ENCODE measurements at places on chromosomes 7 and 10.
A peak's percentile ranks its signal among the peaks of the same experiment; 100 is the strongest.

DNA sequence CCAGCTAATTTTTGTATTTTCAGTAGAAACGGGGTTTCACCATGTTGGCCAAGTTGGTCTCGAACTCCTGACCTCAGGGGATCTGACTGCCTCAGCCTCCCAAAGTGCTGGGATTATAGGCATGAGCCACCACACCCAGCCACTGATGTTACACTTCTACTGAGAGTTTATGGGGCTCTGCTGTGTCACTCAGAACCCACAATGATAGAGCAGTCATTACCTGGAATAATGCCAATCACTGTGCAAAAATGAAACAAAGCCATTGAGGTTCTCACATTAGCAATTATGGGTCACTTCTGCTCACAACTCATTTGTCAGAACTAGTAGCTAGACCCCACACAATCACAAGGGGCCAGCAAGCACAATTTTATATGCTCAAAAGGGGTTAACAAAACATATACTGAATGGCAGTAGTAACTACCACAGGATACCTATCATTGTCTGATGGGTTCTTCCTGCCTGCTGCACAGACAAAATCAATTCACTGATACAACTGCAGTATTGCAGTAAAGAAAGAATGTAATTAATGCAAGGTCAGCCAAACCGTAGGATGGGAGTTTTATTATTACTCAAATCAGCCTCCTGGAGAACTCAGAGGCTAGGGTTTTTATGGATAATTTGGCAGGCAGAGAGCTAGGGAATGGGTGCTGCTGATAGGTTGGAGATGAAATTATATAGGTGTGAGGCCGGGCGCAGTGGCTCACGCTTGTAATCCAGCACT is 72.1 kb upstream of the TRIM24 start:
- DNase-seq, result no peak

DNA sequence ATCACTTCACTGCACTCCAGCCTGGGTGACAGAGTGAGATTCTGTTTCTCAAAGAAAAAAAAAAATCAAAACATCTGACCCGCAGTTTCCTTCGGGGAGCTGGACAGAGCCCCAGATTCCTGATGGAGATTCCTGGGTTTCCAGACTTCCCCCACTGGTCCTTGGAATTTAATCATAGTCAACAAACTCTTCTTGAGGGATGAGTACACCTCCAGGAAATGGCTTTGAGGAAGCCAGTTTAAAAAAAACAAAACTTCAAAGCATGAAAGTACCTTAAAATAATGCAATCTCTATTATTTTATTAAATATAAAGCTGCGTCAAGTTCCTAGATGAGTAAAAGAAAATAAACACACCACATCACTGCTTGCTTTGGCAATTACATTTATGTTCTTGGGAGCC is 1.2 kb upstream of the MAD1L1 start:
- no peak for DNase-seq

- no peak for DNase-seq
Measured at GRCh38 chr7:45681596-45682357, 107.6 kb downstream of the ADCY1 start.

- no peak for DNase-seq
Measured at GRCh38 chr7:139648391-139648861, 124.9 kb downstream of the CLEC2L start.

- DNase-seq, result no peak
Measured at GRCh38 chr7:150511048-150511447, 3.6 kb upstream of the GIMAP7 start.

DNA sequence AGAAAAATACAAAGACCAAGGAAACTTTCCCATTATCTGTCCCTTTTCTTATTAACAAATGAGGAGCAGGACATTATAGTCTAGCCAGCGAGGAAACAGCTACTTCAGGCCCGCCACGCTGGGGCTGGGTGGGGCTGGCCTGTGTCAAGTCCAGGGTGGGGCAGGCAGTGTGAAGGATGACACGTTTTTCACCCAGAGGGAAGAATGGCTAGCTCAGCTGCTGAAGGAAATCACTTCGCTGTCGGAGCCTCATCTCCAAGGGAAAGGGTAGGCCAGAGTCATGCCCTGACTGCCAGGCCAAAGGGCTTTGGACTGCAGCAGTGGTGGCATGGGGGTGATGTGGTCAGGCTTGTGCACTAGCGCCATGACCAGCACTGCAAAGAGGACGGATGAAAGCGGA is 24.4 kb downstream of the COL13A1 start:
- DNase-seq, result no peak

- DNase-seq, result peak; percentile 81
Measured at GRCh38 chr10:99854860-99855259, 72.4 kb downstream of the ABCC2 start.

DNA sequence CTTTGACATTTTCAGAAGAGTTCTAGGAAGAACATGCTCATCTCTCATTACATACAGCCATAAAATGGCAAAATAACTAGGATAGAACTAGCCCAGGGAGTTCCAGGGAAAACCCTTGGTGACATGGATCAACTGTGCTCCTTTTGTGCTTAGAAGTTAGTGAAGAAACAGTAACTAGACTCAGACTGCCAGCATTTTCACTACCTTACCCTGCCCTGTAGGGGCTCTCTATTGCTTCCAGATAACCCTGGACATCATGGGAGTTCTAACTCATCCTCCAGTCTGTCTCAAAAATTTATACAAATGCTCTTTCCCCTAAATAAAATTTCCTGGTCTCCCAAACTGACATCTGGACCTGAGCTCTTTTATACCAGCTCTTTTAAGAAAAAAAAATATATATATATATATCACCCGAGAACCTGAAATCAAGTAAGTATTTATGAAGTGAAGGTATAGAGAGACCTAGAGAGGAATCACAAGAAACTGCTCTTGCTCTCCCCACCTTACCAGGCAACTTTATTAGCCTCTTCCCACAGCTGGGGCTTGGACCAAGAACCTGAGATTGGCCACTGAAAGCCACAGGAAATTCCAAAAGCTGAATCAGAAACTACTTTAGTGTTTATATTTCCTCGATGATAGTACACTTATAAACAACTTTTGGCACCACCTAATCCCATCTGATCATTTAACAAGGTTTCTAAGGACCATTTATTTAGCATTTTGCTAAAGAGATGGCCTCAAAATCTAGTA is 101.4 kb downstream of the RELN start:
- DNase-seq, result no peak

DNA sequence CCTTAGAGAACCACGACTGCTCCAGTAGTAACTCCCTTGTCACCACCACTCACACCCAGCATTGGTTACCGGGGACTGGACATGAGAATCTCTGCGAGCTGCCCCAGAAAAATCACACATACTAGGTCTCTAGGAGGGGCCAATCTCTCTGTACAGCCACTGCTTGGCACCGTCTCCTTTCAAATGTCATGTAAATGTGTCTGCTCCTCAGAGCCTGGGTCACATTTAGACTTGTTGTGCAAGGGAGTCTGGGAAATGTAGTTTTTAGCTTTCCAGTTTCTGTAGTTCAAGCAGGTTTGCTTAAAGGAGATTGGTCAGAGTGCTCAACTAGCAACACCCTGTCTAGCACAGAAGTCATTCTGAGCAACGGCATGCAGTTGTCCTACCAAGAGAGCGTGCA is 60.0 kb downstream of the CHN2 start:
- DNase-seq, result no peak

- no peak for DNase-seq
Measured at GRCh38 chr7:95102662-95103061, 195.3 kb downstream of the PPP1R9A start.

DNA sequence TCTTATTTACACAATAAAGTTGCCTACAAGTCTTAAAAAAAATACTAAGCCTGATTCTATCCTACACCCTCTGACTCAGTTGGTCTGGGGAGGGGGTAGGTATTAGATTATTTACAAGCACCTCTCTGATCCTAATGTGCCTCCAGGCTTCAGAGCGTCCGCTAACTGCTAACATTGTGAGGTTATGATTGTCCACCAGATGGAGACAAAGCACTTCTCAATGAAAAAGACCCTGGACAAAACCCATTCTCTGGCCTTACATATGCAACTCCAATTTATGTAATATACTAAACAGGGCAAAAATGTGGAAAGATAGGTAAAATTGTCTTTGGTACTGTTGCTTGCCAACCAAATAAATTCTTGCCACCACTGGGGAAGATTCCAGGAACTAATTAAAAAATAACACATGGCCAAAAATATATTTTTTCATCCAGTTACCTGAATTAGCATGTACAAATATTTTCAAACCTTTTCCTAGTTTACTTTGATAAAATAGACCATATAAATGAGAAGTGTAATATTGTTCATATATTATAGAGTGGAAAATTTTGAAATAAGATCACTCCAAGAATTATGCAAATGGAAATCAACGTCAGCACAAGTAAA is 92.4 kb downstream of the KIF20B start:
- peak; percentile 73 for DNase-seq

DNA sequence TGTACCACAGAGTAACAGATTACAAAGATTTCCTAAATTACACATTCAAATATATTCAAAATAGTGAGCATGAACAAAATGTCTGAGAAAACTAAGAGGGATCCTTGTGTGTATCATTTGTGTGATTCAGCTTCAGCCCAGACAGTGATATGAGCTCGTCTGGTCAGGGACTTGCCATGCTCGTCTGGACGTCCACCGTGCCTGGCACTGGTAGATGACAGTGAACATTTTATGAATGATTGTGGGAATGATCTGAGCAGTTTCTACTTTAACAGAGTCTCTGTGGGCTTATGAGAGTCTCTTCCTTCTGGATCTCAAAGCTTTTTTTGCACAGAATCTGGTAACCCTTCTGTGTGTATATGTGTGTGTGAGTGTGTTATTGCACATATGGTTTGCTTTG is 34.2 kb upstream of the ANKRD2 start:
- peak; percentile 52 for DNase-seq

- DNase-seq, result no peak
Measured at GRCh38 chr10:112883360-112884178, 66.5 kb upstream of the TCF7L2 start.

DNA sequence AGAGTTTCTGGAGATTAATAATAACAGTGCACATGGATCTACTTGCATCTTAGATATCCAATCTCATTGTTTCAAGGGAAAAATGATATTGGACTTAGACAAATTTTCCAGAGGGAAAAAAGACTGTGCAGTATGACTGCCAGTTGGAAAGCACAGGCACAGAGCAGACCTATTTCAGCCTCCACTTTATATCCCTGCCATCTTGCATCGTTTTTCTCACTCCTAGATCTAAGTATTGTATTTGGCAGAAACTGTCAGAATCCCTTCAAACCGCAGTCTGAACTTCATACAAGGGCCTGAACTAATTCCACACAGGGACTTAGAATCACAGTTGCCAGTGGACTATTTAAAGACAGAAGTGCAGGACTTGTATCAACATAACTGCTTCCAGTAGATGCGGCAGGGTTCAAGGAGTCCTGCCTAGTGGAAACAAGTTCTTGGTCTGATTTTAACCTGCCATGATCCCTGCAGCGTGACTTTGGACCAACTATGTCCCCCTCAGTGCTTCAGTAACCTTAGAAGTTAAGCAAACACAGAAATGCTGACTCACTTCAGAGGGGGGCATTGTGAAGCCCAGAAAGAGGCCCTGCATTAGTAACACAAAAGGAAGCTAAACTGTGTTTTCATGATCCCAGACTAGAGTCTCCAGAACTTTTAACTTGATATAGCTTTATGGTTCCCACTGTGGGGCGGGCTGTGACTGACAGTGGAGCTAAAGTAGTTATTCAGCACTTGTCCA is 95.7 kb upstream of the PALS2 start:
- peak; percentile 75 for DNase-seq

GRCh38 chr7:30433082-30433481 is 45.5 kb downstream of the NOD1 start:
- no peak for DNase-seq

DNA sequence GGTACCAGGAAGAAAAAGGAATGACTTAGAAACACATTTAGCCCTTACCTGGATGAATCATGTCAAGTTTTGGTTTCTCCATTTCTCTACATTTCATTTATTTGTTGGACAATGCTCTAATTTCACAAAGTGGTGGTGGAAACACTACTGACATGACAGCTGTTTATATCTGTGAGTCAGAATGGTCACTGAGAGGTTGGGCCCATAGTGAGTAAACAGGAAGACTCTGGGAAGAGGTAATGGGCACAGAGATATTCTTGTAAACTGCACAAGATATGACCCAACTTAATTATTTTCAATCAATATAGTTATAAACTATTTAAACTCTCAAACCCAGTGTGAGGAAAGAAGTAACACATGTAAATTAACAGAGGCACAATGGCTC is 176.3 kb upstream of the MEOX2 start:
- DNase-seq, result no peak

DNA sequence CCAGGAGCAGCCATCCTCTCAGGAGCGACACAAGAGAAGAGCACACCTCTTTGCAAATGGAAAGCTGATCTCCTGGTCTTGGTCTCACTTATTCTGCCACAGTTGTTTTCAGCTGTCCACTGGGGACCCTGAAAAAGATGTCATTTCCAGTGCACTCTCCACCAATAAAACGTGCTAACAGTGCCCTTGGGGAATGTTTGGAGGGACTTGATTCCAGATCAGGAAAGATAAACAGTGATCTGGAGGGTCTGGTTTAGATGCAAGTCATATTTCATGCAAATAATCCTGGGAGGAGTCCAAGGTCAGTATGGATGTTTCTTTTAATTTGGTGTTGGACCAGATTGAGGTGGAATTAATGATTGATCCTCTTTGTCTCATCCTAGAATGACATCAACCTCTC is 185.0 kb downstream of the CREB5 start:
- no peak for DNase-seq

GRCh38 chr7:64878684-64879083 is 24.4 kb upstream of the ZNF273 start:
- DNase-seq, result no peak

- no peak for DNase-seq
Measured at GRCh38 chr7:55438085-55438756, 73.1 kb downstream of the LANCL2 start.

- DNase-seq, result no peak
Measured at GRCh38 chr7:98396768-98397167, 4.1 kb downstream of the BAIAP2L1 start.

GRCh38 chr10:29007748-29008610 is 280.9 kb upstream of the LYZL1 start:
- peak; percentile 29 for DNase-seq

DNA sequence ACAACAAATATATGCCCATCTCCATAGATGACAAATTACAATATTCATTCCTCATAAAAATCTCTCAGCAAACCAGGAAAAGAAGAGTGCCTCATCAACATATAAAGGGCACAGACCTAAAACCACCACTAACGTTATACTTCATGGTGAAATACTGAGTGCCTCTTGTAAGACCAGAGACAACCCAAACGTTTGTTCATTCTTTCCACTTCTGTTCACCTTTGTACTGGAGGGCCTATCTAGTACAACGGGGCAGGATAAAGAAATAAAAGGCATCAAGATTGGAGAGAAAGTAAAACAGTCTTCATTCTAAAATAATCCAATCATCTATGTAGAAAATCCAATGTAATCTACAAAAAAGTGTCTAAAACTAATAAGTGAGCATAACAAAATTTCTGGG is 79.1 kb downstream of the LARP4B start:
- DNase-seq, result no peak

DNA sequence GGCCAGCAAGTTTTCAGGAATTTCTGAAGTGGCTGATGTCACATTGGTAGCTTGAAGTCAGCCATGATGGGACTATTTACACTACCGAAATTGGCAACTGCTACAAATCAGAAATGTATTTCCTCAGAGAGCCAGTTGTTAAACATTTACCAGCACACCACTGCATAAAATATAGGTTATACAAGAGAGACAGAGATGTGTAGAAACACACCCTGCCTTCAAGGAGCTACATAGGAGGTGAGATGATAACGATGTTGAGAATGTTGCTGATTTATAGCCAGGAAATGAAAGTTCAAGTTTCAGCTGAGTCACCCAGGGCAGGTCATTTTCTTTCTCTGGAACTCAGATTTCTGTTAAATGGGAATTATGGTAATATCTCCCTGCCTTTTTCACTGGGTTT is 46.0 kb upstream of the TCF7L2 start:
- peak; percentile 94 for DNase-seq

- peak; percentile 63 for DNase-seq
Measured at GRCh38 chr10:110372656-110373055, 67.9 kb upstream of the SMNDC1 start.

All from A549 (cell line).